ENCODE measurements at places on chromosomes 13 and 19.

DNA sequence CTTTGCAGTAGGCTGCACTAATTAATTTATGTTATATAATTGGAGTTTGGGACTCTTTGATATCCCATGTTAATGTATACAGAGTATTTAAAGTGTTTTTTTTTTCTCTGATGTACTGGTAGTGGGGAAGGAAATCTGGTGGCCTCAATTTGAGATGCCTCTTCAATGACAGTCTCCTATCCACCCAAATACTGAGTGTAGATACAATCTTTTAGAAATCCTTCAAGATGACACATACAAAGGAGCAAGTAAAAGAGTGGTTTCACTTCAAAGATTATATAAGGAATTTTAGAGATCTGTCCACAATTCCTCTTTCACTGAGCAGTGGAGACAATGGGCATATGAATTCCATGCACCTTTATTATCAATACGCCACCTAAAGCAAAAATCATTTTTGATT, 15.1 kb downstream of the NALCN start:
- DNase-seq = no peak

DNA sequence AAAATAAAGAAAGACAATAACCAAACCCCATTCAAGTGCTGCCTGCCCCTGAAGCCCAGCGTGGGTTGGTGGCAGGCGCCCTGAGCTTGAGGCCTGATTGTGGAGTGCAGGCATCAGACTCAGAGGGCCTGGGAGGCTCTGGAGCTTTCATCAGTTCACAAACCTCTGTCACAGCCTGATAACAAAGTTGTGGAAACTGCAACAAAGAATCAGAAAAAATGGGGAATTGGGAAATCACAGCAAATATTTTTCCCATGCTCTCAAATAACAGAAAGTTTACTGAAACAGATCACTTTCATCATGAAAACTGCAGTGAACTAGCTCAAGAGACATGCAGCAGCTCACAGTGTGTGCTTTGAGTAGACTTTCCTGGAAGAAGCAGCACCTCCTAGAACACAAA, 793.6 kb downstream of the UQCRFS1 start:
- DNase-seq = no peak

DNA sequence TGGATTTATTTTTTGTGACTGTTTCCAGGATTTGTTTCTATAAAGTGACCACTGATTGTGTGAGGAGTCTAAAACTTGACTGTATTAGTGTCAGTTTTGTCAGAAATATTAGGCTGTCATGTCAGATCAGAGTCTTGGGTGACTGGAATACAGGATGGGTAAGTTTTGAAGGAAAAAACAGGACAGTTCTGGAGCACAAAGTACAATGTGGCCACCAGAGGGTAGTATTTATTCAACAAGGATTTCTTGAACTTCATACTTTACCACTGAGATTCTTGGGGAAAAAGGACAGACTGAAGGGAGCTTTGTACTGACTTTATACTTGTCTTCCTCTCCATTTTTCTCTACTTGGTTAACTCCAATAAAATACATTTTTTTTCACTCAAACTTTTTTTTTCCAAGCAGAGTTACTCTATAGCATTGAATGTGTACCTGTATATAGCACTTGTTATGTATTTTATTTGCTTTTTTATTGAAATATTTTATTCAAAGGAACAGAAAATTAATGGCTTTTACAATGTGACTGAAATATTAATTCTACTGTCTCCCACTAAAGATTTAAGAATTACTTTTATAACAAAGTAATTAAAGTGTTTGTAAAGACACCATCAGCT, 51.1 kb downstream of the LMO7 start:
- DNase-seq = no peak

GRCh38 chr13:99288089-99288488, 19.1 kb downstream of the GPR183 start:
- no peak for DNase-seq

- DNase-seq = no peak
Measured at GRCh38 chr13:58097831-58098230, 466.3 kb downstream of the PCDH17 start.

DNA sequence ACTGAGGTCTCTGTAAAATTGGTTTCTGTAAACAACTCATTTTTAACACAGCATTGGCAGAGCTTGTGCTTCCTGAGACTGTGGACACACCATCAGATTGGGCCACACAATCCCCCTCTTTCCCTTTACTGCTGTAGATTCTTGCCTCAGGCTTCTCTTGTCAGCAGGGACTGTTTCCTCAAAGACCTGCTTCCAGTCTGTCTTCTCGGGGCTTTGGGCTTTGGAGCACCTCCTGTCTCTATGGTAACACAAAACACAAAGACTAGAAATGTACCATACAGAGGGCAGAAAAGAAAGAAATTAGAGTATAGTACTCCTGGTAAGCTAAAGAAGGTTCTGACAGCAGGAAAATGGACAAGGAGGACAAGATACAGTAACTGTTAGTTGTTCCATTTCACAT, 484.5 kb downstream of the DIAPH3 start:
- no peak for DNase-seq

GRCh38 chr13:91357613-91358386, 10.3 kb downstream of the MIR17HG start:
- no peak for DNase-seq

- DNase-seq = peak; percentile 79
Measured at GRCh38 chr13:28843639-28844038, 23.5 kb downstream of the MTUS2 start.

GRCh38 chr19:57773488-57773887, 4.0 kb downstream of the ZNF586 start:
- no peak for DNase-seq

DNA sequence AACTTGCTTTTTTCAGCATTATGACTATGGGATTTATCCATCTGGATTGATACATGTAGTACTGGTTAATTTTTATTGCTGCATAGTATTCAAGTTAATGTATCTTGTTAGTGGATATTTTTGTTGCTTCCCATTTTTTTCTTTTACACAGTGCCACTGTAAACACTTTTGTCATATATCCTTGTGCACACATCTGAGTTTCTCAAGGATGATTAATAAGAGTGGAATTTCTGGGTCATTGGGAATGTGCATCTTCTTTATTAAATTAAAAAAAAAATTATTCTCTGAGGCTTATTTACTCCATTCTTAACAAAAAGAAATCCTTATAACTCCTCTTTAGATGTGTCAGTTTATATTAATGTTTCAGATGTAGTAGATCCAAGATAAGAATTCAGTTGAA, 27.3 kb downstream of the B3GLCT start:
- no peak for DNase-seq

GRCh38 chr13:29448174-29448573, 147.3 kb downstream of the SLC7A1 start:
- DNase-seq = no peak

DNA sequence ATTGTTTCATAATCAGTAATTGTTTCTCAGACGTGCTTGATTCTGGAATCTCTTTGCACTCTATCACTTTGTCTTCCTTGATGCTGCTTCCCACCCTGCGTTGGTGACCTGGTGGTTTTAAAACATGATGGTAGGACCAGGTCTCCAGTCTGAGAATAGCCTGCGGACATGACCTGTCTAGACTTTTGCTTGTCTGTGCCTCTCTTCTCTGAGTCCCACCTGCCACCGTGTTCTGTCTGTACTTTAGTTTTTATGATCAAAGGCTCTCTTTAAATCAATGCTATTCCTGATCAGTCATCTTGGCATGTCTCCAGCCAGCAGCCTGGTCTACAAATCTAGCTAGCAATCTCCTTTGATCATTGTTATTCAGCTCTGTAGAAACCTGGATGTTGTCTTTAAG, 933.9 kb downstream of the DIAPH3 start:
- no peak for DNase-seq

DNA sequence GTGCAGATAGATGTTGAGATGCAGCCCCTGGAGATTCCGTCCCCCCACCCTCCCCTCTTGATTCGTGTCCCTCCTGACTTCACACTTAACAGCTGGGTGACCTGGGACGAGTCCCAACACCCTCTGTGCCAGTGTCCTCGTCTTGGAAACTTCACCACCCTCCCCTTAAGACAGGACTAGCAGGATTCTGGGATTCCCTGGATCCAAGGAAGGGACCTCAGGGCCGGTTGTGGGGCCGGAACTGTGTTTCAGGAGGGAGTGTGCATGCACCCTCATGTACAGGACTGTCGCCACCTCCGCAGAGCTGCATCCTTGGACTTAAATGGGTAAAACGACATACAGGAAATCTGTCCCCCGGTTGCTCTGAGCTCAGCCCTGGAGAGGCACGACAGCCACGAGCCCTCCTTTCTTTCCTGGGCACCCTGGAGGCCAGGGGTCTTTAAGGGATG, 990 bp downstream of the MYO9B start:
- DNase-seq = no peak

DNA sequence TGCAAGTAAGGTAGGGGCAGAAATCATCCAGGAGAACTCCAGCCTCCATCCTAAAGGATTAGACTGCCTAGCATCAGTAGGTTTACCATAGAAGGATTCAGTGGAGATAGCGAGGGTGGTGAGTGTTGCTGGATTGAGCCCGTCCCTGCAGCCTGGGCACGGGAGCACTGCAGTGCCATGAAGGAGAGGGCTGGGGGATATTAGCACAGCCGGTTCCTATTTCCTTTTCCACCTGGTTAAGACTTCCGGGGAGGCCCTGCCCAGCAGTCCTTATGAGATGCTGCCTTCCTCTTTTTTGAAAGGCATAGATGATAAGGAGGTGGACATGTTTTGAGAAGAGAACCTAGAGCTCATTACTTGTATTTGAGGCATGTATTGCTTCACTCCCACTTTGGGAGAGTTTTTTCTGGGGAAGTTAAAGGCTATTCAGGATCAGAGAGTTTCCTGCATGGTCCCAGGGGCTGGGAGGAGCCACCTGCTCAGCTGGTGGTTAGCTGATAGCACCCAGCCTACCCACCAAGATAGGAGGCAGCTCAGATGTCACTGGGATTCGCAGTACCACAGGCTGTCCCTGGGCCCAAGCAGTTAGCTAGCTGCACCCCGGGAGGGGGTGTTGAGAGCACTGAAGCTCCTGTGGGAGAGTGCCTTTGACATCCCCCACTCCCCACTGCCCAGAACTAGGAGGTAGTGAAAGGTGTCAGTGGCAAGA, 17.2 kb downstream of the ACTN4 start:
- no peak for DNase-seq

GRCh38 chr19:48877855-48878195, 5.6 kb downstream of the PPP1R15A start:
- no peak for DNase-seq

DNA sequence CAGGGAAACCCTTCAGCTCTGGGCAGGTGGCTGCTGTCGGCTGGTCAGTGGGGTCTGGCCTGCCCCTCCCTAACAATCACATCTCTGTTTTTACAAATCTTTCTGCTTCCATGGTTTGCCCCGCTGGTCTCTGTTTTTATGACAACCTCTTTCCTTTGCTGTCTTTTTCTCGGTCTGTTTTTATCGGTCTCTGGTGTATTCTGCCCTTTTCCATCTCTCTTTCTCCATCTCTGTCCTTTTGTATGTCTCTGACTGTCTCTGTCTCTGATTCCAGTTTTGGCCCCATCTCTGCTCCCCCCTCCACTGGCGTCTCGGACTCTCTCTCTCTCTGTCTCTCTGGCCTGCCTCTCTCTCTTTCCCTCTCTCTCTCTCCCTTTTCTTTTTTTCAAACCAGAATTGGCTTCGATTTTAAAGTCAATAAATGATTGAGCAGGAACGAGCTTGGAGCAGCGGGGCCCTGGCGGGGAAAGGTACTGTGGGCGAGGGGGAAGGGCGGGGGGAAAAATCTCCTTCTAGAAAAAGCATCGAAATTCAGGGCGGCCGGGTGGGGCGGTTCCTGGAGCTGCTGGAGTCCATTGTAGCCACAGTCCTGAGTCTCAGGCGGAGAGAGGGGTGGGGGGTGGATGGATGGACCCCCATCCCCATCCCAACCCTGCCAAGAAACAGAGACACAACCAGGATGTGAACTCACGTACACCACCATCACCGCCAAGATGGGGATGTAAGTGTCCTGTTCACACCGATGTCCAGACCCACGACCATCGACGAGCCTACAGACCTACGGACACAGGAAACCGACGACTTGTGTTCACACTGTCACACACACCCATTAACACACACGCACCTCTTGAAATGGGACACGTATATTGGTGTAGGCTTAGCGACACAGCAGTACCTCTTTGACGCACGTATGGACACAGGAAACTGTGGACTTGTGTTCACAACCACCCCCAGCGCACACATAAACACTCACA, 3.0 kb downstream of the NFIX start:
- DNase-seq = no peak

- no peak for DNase-seq
Measured at GRCh38 chr19:11404588-11405222, 14.4 kb downstream of the RGL3 start.

DNA sequence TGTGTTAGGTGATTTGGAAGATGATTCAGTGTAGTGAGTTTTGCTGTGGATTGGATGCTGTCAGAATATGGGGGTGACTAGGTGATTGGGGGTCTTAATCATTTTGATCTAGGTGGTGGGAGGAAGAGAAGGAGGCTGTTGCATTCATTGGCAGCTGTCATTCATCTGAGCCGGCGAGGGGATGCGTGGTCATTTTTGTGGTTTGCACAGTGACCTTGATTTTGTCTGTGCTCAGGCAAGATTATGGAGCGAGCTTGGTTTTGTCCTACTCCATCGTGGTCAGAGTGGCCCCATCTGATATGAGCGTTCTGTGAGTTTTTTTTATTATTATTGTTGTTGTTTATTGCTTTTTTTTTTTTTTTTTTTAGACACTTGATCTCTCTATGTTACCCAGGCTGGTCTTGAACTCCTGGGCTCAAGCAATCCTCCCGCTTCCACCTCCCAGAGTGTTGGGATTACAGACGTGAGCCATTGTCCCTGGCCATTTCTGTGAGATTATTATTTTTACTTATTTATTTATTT, 42.0 kb downstream of the SPTBN4 start:
- no peak for DNase-seq

DNA sequence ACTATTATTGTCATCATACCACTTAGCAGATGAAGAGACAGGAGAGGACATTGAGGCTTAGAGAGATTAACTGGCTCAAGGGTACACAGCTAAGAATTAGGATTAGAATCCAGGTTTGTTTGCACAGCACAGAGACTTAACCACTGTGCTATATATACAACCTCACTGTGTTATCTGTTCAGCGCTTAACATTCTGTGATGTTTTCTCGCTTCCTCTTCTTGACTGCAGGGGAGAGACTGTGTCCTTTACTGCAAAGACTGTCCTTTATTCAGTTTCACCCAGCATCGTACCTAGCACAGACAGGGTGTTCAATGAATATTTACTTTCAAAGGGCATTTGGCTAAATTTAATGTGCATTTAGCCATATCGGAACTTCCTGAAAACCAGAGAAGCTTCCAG, 54.9 kb upstream of the PCDH8 start:
- no peak for DNase-seq
